K562 (cell line): ENCODE measurements at places on chromosomes 6 and 20.

DNA sequence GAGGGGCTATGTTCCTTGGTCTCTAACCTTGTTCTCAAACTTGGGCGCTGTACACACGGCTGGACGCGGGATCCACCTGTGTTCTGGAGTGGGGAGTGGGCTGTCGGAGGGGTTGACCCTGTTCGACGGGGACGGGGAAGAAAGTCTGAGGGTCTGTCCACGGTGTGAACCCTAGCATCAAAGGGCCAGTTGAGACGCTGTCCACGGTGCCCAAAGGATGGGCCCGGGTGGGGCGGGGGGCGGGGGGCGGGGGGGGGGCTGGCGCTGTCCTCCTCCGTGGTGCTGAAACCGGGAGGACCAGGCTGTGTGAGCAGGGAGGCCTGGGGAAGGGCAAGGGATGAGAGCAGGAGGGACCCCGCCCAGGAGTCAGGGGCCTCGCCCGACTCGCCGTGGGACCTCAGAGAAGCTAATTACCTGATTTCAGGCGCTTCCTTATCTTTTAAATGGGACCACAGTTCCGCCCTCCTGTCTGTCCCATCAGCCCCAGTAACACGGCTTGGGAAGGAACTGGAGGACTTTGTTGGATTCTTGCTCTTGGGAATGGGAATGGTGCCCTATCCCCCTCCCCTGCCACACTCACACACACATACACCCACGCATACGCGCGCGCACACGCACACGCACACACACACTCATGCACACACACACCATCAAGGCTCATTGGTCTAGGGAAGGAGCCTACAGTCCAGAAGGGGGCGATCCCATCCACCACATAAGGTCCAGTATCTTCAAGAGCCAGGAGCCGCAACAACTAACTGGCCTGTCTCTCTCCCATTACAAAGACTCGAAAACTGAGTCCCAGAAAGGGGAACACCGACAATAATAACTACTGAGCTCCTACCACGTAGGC, 1.0 kb upstream of the VSTM2L start:
- DNase-seq = peak; percentile 88

DNA sequence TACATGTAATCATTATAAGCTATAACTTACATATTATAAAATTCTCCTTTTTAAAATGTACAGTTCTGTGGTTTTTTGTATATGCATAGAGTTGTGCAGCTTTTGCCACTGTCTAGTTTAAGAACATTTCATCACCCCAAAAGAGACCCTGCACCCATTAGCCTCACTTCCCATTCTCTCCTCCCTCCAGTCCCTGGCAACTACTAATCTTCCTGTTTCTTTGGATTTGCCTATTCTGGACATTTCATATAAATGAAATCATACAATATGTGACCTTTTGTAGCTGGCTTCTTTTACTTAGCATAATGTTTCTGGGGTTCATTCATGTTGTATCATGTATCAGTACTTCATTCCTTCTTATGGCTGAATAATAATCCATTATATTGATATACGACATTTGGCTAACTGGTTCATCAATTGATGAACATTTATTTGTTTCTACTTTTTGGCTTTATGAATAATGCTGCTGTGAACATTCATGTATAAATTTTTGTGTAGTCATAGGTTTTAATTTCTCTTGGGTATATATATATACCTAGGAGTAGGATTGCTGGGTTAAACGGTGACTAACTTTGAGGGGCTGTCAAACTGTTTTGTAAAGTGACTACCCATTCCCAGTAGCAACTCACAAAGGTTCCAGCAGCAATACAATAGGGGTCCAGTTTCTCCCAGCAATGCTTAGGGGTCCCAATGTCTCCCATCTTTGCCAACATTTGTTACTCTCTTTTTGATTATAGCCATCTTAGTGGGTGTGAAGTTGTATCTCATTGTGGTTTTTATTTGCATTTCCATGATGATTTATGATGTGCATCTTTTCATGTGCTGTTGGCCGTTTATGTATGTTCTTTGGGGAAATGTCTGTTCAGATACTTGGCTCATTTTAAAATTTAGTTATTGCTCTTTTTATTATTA, 10.7 kb downstream of the PTPRA start:
- DNase-seq = no peak

- no peak for DNase-seq
Measured at GRCh38 chr6:21900730-21901129, 307.2 kb downstream of the SOX4 start.

DNA sequence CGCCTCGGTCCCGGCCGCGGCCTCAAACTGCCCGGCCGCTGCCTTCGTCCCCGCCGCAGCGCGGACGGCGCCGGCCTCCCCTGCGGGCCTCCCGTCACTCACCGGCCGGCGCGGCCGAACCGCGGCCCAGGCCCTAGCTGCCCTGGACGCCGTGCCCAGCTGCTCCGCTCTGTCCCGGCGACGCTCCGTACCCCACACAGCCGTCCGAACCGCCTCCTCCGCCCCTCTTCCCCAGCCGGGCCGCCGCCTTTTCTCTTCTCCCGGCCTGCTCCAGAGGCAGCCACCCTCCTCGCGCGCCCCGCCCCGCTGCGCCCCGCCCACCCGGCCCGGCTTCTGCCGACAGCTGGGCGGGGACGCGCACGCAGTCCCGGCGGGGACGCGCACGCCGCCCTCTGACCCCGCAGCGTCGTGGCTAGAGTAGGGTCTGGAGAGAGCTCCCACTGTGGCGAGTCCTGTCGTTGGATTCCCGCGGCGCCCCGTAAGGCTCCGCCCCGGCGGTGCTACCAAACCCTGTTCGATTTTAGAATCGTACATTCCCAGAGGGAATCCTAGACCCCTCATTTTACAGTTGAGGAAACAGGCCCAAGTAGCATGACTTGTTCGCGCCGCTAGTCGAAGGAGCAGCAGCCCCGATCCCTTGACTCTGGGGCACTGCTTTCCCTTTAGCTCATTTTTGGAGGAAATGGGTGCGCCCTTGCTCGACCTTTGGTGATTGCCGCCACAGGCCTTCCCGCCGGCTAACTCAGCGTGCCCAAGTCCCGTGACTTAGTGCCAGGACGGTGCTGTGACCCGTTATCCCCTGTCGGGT, at the start of gene FBXO30:
Gene FBXO30, minus strand, starts transcription at position 295 of the 808 bp plus-strand sequence. CDS start 8,390 bp downstream, outside the sequence.
- peak; percentile 94 for DNase-seq

GRCh38 chr20:6044115-6044514, 9.7 kb downstream of the LRRN4 start:
- peak; percentile 40 for DNase-seq

GRCh38 chr6:6694825-6695624, 106.5 kb downstream of the LY86 start:
- no peak for DNase-seq

- DNase-seq = no peak
Measured at GRCh38 chr6:125700581-125701353, 48.7 kb upstream of the HEY2 start.
